SHP77 treated with DMSO at 0.1 percent for 48 hours (cell line): ENCODE measurements at places on chromosomes 12 and 14.

DNA sequence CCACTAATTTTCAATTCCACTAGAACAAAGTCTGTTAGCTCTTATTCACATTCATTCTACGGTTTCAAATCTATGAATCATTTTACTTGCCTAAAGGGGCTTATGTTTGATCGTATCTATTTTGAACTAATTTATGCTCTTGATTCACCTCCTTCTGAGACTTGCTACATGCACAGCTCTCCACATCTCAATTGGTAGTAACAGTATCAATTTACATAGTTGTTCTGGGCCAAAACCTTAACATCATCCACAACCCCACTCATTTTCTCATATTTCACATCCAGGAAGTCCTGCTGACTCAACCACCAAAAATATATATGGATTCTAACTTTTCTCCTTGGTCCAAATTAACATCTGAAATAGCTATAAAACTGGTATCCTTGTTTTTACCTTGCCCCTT, 208.6 kb downstream of the RASSF9 start:
- no peak for DNase-seq

- DNase-seq, result no peak
Measured at GRCh38 chr14:92449404-92450181, 64.0 kb upstream of the RIN3 start.

DNA sequence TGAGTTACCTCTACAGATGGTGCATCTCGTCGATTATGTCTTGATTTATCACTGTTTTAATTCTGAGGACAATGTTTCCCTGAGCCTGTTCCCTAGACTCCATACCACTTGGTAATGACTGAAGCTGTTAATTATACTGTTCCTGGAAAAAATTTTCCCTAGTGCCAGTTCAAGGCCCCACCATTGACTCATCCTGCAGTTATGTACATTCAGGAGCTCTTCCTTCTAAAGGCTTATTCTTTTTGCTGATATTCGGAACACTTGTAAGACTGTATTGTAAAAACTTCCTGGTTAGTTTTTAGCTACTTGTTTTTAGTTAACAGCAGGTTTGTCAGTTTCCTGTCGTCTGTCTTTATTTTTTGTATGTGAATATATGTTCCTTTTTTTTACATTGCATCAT, 30.4 kb upstream of the PPP2R5E start:
- DNase-seq, result no peak

- DNase-seq, result peak; percentile 17
Measured at GRCh38 chr14:94823556-94824341, 53.8 kb upstream of the GSC start.

GRCh38 chr12:83365317-83365716, 678.6 kb downstream of the TMTC2 start:
- no peak for DNase-seq

DNA sequence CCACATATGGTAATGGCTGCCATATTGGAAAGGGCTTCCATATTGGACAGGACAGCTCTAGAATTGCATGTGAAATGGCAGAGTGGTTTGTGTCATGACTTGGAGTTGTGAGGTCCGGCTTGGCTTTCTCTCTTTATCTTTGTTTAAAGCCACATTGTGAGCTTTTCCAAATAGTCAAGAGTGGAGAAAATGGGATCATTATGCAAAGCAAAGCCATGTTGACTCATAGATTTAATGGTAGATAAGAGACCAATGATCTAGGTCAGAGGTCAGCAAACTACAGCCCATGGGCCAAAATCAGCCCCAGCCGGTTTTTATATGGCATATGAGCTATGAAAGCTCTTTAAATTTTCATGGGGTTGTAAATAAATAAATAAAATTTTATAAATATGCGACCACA, 449.1 kb downstream of the BCL11B start:
- DNase-seq, result no peak

- DNase-seq, result no peak
Measured at GRCh38 chr14:52073251-52073650, 4.4 kb upstream of the NID2 start.

GRCh38 chr12:50166799-50167048, 445 bp downstream of the CERS5 start:
- no peak for DNase-seq

DNA sequence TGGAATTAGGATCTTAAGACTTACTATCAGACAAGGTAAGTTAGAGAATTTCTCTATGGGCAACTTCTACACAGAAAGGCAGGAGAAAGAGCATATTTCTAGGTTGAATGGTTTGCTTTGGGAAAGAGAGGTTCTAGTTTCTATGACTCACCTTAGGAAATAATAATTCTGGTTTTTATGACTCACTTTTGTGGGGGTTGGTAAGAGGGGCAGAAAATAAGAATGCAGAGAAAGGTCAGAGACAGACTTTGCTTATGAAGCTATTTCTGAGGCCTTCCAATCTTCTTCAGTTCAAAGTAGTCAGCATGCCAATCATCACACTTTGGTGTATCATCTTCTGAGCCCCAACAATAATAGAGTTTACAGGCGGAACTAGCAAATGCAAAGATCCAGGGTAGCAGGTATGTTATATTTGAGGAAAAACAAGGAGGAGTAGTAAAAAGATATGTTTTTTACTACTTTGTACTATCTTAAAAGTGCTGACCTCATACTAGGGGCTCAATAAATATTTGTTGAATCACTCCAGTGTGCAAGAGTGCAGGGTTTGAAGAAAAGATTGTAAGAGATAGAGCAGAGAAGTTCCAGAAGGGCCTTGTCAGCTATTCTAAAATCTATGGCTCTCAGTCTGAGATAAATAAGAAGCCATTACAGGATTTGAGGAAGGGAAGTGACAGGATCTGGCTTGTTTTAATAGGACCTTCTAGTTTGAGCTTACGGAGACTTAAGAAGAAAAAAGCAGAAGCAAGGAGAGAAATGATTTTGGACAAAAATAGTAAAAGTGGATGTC, 56.7 kb upstream of the LRFN5 start:
- no peak for DNase-seq

- no peak for DNase-seq
Measured at GRCh38 chr12:56601503-56601902, 28.6 kb downstream of the BAZ2A start.

DNA sequence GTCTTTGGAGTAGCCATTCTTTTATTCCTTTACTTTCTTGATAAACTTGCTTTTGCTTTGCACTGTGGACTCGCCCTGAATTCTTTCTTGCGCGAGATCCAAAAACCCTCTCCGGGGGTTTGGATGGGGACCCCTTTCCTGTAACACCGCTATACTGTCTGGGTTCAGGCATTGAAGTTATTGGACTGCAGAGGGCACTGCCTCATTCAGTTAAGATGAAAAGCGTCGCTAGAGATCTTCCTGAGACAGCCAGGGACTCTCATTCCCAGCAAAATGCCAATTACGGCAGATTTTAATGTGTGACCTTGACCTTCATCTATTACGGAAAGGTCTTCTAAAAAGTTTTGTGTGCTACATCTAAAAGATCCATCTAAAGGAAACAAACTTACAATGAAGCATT, 17.3 kb upstream of the RIMKLB start:
- no peak for DNase-seq

DNA sequence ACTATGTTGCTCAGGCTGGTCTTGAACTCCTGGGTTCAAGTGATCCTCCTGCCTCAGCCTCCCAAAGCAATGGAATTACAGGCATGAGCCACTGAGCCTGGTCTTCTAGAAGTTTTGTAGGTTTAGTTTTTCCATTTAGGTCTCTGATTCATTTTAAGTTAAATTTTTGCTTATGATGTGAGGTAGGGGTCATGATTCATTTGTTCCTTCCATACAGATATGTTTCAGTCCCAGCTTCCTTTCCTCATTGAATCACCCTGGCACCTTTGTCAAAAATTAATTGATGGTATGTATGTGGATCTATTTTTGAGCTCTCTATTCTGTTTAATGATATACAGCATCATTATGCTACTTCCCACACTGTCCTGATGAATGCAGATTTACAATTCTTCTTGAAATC, 25.6 kb upstream of the CABP1 start:
- DNase-seq, result no peak

DNA sequence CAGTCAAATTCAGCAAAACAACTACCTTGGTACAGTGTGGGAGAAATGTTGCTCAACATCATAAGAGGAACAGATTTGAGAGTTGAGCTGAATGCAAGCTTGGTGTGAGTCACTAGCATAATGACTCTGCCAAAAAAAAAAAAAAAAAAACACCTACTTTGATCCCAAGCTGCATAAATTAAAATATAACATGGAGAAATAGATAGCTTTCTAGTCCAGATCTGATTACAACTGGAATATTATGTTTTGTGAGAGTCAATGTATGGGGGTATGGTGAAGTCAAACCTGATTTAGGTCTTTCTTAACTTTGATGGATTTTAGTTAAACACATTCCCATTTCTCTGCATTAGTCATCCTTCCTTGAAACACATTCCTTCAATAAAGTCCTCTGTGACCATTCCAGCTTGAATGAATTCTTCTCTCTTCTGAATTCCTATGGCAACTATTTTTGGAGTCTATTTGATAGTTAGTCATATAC, 188.1 kb downstream of the SLC5A8 start:
- DNase-seq, result no peak

DNA sequence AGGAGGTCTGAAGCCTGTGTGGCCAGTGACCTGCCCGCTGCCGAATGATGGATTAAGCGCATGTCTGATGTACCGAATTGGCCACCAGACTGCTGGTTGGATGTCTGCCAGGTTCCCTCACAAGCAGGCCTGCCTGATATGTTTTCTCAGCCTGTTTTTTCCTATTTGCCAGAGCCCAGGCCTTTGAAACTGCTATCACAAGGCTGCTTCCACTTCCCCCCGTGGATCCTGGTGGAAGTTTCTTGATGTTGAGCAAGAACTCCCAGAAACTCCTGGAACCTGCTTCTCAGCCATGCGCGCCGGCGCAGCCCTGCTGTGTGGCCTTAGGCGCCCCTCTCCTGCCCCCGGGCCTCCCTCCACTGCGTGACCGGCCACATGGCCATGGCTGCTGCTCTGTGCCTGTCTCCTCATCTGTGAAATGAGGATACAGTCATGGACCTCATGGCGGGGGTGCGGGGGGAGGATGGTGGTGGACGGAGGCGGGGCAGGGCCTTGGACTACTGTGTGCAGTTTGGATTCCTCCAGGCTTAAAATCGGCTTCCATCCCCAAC, 56.6 kb downstream of the CALM1 start:
- DNase-seq, result peak; percentile 42

- no peak for DNase-seq
Measured at GRCh38 chr14:99595034-99595433, 9.0 kb downstream of the CCDC85C start.

DNA sequence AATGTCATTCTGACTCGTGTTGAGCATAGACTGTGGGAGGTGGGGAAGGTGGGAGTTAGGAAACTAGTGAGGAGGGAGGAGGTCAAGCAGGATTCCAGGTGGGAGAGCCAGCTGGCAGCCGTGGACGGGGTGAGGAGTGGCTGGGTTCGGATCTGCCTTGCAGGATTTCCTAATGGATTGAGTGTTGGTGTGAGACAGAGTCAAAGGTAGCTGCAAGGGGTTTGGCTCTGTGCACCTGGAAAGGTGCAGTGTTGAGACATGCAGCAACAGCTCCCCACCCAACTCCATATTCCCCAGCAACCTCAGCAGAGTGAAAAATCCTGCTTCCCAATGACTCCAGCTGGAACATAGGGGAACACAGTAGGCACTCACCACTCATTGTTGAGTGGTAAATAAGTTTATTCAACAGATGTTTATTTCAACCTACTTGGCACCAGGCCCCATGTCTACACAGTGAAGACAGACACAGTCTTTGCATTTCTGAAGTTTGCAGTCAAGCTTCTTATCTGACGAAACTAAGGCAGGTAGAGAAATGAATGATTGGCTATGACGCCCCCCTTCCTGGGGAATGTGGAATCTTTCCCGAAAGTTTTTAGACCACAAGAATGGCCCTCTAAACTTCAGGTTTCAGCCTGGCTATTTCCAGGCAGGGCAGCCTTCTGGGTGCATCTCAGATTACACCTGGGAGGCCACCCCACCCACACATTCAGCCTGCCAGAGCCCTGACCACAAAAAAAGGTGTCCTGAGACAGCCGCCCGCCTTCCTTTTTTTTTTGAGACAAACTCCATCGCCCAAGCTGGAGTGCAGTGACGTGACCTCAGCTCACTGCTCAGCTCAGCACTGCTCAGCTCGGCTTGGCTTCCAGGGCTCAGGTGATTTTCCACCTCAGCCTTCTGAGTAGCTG, 37.9 kb upstream of the PLEKHG6 start:
- DNase-seq, result no peak

DNA sequence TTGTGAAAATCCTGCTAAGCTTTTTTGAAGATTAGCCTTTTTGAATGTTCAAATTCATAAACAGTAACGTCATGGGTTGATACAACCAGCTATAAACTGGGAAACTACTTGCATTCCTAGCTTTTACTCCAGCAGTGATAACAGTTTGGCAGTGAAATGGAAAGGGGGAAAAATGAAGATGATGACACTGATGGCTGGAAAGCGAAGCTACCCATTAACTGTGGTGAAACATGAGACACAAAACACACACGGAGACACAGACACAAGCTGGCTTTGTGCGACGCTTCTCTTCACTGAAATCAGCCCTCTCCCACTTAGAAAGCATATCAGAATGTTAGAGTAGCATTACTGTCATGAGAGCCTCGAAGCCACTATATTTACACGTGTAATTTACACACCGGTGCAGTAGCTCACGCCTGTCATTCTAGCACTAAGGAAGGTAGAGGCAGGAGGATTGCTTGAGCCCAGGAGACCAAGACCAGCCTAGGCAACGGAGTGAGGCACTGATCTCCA, 15.7 kb downstream of the VPS37B start:
- no peak for DNase-seq

DNA sequence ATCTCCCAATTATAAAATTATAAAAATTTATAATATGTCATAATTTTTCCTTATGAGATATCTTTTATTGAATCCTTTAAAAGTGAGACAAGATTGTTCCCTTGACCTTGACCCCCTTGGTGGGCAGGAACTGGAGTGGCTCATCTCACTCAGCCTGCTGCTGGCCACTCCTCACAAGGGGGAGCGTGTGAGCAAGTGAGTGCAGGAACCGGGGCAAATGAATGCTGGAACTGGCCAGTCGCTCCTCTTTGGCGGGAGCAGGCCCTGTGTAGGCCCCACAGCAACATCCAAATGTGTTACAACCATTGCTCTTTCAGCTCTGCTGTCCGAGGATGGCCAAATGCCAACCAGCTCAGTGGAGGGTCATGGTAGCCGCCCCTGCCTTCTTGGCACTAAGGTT, 178.8 kb downstream of the ETNK1 start:
- no peak for DNase-seq

- no peak for DNase-seq
Measured at GRCh38 chr12:52427083-52427482, 7.1 kb downstream of the KRT75 start.

- no peak for DNase-seq
Measured at GRCh38 chr12:7089196-7089871, 2.9 kb downstream of the C1R start.

GRCh38 chr14:103126873-103127304, 3.6 kb downstream of the TNFAIP2 start:
- no peak for DNase-seq

- DNase-seq, result no peak
Measured at GRCh38 chr12:93725531-93725930, 48.4 kb downstream of the CRADD start.

- DNase-seq, result no peak
Measured at GRCh38 chr14:20603813-20604690, 12.9 kb upstream of the RNASE12 start.
